AG10803 (cell line): ENCODE measurements at places on chromosomes 1 and 21.

- no peak for DNase-seq
Observed at GRCh38 chr1:59917026-59917784, 9.4 kb downstream of the CYP2J2 start.

DNA sequence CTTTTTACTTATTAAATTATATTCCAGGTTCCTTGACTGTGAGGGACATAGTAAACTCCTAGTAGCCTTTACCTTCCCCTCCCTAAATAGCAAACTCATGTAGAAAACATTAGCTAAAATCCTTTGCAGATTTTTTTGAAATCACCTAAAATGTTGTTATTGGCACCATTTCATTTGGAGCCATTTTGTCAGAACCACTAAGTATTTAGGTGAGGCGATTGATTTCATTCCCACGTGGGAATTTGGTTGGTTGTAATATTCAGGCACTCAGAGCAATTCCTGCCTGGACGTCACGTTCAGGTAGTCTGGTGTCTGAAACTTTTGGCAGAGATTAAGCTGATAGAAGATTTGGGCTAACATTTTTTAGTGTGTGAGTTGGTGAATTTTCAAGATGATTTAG lies 84.3 kb downstream of the CAMTA1 start:
- DNase-seq = no peak

GRCh38 chr1:247360991-247361731 lies 29.5 kb upstream of the ZNF496 start:
- DNase-seq = peak; percentile 47

GRCh38 chr1:214419650-214420049 lies 131.8 kb downstream of the PTPN14 start:
- DNase-seq = no peak

- no peak for DNase-seq
Observed at GRCh38 chr1:44029260-44029910, 1.9 kb downstream of the SLC6A9 start.

GRCh38 chr1:196407358-196408051 lies 200.7 kb downstream of the KCNT2 start:
- peak; percentile 43 for DNase-seq

DNA sequence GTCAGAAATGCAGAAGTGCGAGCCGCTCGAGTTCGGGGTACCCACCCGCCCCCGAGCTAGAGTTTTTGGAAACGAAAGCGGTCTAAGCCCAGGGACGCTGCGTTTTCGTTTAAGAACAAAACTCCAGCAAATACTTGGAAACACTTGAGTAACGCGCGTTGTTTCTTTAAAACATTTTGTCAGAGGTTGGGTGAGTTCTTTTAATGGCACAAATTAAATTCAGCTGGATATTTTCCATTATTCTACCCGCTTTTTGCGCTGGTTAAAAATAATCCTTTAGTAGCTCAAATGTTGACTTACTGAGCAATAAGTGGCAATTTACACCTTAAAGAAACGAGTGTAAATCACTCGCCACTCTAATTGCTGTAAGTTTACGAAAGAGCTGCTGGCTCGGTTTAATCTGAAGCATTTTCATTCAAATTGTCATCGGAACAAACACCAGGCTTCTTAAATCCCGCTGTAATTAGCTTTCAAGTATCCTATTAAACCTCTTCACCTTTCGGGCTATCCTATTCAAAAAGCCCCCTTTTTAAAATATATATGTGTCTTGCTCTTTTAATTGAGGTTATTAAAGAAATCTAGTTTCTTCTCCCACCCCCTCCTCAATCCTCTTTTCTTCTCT lies 1.5 kb downstream of the LHX8 start:
- no peak for DNase-seq

DNA sequence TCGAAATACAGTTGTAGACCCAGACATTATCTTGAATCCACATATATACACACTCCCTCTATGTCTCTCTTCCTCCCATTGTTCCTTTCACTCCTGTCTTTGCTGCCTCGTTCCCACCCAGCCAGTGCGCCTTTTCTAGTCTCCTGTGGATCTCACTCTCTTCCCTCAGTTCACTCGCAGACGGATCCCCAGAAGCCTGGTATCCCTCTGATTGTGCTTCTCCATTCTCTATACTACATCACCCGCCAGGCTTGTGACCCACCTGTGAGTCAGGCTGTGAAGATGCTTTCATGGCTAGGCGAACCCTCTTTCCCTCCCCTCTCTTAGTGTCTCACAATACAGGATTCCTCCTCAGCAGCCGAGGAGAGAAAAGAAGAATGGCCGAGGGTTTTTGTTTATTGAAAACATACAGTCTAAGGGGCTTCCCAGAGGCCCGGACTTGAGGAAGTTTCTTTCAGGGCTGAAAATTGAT lies 1.5 kb downstream of the HCN3 start:
- DNase-seq = no peak

DNA sequence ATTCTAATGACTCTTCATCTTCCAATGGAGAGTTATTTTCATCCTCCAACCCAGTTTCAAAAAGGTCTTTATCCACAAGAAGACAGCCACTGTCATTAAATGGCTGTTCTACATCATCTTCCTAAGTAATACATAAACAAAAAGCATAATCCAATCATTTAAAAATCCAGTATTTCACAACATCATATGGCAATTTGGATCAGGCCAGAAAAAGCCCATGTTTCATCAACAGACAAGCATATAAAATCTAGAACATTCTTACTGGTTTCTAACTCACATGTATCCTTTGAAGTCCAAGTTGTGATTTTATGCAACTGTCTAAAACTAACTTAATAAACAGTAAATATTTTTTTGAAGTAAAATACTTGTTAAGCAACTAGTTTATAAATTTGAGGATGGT lies 6.6 kb downstream of the CLSPN start:
- peak; percentile 52 for DNase-seq

- no peak for DNase-seq
Observed at GRCh38 chr1:101005183-101005582, 20.4 kb downstream of the DPH5 start.

DNA sequence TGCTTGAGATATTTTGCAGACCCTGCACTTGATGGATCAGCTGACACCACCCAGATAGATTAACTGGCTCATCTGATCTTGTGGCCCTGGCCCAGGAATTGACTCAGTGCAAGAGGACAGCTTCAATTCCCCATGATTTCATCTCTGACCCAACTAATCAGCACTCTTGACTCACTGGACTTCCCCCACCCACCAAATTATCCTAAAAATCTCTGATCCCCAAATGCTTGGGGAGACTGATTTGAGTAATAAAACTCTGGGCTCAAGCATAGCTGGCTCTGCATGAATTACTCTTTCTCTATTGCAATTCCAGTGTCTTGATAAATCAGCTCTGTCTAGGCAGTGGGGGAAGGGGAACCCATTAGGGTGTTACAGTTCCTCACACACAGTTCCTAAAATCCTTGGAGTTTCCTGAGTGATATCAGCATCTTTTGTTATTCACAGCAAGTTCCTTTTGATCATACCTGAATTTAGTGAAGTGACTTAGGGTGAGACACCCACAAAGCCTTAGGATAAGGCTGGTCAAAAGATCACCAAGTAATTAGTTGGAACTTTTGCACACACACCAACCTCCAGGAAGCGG lies 104.2 kb downstream of the COP1 start:
- DNase-seq = peak; percentile 1

- peak; percentile 46 for DNase-seq
Observed at GRCh38 chr1:45442272-45442671, 48.7 kb downstream of the TESK2 start.

DNA sequence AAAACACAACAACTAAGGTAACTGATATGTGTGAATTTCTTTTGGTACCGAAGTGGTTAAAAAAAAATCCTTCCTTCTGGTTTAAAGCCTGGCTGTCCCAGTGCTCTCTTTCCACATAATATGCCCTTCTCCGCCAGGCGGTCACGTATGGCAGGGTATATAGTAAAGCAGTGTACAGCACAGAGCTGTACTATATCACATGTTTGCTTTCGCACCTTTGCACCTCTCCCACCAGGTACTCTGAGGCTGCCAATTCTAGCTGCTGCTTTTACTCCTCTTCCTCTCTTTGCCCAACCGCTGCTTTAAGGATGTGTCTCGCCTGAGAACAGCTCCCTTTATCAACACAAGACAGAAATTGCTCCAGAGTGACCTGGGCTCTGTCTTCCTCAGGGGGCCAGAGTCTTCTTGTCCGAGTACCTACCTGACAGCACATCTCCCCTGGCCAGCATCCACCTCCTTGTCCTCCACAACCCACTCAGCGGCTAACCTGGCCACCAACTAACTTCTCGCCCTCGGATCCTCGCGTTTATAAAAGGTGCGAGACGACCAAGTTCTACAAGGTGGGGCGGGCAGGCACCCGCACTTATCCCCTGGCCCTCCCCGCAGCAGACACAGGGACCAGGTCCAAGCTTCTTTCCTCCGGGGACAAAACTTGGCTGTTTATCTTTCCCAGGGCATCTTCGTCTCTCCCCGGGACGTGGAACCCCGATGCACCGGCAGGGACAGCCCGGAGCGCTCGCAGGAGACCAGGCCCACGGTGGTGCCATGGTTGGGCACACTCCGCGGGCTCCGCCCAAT lies 1.6 kb downstream of the COLGALT2 start:
- DNase-seq = no peak

DNA sequence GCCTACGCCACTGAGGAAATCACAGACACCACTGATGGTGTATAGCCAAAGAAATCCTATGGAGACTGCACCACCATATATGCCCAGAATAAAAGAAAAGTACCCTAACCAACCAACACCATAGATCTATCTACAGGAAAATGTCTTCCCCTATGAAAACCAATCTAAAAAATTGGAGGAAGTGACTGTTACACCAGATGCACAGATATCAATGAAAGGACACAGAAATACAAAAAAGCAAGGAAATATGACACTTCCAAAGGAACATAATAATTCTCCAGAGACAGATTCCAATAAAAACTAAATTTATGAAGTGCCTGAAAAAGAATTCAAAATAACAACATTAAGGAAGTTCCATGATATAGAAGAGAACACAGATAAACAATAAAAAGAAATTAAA lies 56.8 kb upstream of the BCL10 start:
- DNase-seq = no peak

- DNase-seq = no peak
Observed at GRCh38 chr1:5982276-5982675, 9.9 kb downstream of the NPHP4 start.

DNA sequence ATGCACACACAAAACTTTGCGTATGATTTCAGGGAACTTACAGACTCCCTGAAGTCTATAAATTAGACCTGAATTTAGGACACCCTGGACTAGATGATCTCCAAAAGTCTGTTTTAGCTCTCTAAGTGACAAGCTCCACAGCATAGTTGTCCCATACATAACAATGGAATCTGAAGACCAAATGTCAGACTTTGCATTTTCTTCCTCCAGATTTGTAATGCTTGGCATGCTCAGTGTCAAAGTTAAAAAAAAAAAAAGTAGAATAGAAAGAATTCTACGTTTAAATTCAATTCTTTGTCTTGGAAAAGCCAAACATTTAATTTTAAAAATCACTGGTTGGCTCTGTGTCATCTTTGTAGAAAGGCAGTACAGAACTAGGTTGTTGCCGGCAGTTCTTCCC lies 66.7 kb downstream of the OLFML2B start:
- no peak for DNase-seq

- DNase-seq = no peak
Observed at GRCh38 chr21:35491920-35492678, 443.0 kb upstream of the RUNX1 start.

- no peak for DNase-seq
Observed at GRCh38 chr1:229107304-229107815, 163.6 kb upstream of the RAB4A start.

DNA sequence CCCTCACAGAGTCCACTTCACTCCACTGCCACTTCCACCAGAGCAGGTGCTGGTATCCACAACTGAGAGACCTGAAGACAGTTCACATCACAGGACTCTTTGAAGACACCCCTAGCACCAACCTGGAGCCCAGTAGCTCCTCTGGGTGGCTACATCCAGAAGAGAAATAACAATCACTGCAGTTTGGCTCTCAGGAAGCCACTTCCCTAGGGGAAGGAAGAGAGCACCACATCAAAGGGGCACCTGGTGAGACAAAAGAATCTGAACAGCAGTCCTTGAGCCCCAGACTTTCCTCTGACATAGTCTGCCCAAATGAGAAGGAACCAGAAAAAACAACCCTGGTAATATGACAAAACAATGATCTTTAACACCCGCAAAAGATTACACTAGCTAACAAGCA lies 113.2 kb downstream of the TENT5C start:
- no peak for DNase-seq

GRCh38 chr1:154466206-154466605 lies 35.8 kb upstream of the TDRD10 start:
- DNase-seq = no peak

DNA sequence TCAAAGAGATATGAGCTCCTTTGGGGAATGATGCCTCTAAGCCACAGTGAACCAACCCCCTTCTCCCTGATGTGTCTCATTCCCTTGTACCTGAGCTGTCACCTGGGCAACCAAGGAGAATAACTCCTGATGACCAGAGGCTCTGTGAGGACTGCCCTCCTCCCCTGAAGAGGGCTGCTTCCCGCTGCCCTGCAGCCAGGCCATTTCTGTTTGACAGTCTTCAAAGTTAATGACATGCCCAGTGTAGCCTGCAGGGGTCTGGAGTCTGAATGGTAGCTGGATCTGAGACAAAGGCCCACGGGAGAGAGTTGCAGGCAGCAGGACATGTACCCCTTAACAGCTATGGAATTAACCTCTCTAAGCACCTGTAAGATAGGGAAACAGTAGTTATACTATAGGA lies 3.4 kb upstream of the SLFNL1 start:
- DNase-seq = no peak

DNA sequence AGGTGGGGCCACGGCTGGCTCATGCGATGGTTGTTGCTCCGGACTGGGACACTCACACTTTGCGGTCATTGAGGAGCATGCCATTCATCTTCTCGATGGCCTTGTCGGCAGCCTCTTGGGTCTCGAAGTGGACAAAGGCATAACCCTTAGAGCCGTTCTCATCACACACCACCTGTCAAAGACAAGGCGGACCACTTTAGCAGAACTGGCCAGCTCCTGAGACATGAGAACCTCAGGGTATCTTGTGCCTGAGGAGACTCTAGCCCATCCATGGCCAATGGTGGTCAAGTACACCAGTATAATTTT lies 5.5 kb downstream of the PABPC4 start:
- no peak for DNase-seq

DNA sequence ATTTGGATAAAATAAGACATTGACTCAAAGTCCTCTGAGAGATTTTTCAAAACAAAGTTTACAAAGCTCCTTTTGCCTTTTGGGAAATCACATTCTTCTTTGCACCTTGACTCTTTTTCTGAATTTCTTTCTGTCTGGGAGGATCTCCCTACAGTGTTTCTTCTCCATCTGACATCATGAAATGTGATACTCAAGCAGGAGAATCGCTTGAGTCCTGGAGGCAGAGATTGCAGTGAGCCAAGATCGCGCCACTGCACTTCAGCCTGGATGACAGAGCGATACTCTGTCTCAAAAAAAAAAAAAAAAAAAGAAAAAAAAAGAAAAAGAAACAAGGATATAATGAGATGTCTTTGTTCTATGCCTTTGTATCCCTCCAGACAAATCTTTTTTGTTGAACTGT lies 13.3 kb upstream of the GRIK1 start:
- DNase-seq = no peak

DNA sequence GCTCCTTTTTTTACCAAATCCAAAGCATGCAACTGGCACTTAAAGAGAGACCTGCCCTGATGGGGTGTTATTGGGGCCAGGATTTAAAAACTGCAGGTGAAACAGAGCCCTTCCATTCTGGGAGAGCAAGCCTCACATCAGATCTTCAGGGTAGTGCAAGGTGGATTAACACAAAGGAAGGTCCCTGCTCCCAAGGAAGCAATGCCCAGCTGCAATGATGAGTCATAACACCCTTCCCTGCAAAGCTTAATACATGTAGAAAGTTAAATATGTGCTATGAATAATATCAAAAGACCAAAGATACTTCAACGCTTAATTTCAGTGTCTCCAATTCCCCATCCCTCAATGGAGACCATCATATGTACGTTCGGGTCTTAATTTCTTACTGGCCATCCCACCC lies 508.0 kb downstream of the OMA1 start:
- DNase-seq = no peak
